Nucleus accumbens (tissue), 56 donors: ENCODE measurements at places on chromosomes 13 and 19.

- peak; percentile 24 for DNase-seq
Observed at GRCh38 chr13:44573071-44573470, 3.1 kb downstream of the TSC22D1 start.

DNA sequence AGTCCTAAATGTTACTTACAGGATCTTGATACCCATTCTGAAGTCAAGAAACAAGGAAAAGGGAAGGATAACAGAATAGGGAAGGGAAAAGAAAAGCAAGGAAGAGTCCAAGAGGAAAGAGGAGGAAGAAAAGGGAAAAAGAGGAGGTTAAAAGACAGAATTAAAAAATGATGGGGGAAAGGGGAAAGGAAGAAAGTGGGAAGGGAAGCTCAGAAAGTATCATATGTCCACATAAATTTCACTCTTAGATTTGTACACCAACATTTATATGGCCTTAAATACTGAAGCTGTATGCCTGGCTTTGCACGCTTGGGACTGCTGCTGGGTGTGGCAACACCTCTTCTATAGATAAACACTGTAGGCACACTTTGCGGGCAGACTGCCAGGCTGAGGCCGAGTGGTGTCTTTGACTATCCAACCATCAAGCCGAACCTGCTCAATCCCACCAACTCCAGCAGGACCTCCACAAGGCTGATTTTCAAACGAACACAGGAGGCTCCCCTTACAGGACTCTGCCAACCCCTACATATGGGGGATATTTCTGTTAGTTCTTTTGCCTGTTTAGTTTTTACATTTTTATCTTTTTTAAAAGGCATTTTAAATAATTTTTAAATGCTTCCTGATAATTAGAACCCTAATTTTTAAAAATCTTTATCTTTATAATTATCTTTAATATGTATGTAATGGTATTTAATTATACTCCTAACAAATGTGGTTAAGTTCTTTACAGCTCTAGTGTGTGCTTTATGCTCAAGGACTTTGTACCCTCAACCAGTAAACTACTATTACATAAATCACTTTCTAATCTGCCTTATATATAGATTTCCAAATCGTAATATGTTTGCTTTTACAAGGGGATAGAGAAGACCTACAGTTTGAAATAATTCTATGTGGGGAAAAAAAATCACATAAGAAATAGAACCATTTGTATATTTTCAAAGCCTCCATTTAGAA lies 154.2 kb downstream of the DIAPH3 start:
- DNase-seq: no peak

DNA sequence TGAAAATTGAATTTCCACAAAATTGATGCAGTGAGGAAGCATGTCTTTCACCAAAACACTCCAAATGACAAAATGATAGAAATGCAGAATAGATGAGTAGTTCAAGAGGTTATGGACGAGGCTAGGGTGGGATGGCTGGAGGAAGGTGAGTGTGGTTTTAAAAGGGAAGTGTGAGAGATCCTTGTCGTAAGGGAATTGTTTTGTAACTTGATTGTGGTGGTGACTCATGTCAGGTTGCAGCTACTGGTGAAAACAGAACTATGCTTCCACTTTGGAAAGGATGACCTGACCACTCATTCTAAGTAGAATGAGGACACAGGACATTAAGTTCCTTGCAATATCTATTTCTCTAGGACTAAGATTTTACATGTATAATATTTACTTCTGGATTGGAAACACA lies 345.7 kb downstream of the MTUS2 start:
- no peak for DNase-seq

GRCh38 chr13:36418022-36418805 lies 14.1 kb upstream of the CCNA1 start:
- no peak for DNase-seq

DNA sequence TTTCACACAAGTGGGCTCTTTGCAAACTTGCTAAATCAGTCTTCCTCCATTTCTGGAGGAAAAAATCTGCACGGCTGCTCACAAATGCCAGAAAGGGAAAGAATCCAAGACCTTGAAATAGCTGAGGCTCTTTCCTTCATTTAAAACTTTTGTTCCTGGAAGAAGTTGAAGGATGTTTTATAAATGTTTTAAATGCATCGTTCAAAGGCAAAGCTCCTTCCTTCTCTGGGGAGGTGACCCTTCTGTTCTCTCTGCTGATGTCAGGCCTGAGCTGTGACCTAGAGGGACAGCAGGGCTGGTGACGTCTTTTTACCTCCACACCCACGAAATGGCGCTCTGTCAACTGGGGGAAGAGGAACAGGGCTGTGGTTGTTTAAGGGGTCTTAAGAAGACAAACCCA lies 376.4 kb upstream of the ZNF507 start:
- DNase-seq: no peak

- DNase-seq: no peak
Observed at GRCh38 chr13:102333320-102334198, 68.3 kb downstream of the FGF14 start.

DNA sequence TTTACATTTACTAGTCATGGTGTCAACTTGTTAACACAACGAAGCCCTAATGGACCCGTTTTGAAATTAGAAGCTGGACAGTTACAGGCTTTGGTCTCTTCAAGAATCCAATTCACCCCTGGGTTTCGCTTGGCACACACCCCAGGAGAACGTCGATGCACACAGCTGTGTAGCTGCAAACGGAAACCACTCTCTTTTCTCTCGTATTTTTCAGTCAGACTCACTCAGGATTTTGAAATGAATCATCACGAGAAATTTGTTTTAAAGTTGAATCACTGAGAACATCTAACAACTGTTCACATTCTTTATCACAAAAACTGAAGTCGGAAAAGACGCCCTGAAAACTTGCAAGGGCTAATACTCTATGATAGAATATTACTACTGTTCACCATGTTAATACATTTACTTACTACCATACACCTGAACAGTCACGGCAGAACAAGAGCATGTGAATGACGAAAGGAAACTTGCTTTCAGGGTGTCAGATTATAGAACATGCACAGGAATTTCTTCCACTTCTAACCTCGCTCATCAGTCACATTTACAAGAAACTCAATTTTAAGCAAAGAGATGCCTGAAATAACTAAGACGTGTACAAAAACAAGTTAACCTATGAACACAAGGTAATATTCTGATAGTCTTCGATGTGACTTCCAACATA lies 4.7 kb downstream of the PNMA8A start:
- DNase-seq: no peak

- no peak for DNase-seq
Observed at GRCh38 chr13:62320129-62321108, 904.8 kb upstream of the PCDH20 start.

DNA sequence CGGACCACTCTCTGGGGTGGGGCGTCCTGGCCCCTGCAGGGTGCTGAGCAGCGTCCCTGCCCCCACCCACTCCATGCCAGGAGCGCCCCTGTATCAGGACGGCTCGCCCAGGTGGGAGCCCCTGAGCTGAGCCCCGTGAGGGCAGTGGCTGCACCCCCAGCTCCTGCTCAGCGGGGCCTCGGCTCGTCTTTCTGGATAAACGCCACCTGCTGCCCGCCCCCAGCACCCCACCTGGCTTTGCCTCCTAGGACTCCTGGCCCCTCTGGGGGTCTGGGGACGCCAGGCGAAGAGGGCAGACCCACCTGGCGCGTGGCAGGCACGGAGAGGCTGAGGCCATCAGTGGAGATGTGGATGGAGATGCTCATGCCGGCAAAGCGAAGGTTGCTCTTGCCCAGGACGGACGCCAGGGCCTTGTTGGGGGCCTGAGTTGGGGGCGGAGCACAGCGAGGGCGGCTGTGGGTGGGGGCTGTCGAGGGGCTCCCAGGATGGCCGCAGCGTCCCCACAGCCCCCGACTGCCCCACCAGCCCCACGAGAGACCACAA lies 22.3 kb downstream of the SHC2 start:
- DNase-seq: no peak

DNA sequence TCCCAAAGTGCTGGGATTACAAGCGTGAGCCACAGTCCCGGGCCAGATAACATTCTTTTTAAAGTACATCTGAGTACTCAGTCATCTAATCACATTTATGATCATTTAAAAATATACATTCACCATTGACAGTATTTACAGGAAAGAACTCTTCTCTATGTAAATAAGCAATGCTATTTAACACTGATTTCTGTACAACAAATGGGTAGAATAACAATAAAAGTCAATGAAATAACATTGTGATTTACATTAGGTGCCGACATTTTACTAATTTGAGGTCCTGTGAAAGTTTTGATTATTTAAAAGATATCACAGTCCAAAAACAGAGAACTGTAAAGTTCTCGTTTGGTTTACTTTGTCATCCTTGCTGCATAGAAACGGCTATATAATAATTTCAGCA lies 1763.7 kb downstream of the SLITRK1 start:
- DNase-seq: no peak

DNA sequence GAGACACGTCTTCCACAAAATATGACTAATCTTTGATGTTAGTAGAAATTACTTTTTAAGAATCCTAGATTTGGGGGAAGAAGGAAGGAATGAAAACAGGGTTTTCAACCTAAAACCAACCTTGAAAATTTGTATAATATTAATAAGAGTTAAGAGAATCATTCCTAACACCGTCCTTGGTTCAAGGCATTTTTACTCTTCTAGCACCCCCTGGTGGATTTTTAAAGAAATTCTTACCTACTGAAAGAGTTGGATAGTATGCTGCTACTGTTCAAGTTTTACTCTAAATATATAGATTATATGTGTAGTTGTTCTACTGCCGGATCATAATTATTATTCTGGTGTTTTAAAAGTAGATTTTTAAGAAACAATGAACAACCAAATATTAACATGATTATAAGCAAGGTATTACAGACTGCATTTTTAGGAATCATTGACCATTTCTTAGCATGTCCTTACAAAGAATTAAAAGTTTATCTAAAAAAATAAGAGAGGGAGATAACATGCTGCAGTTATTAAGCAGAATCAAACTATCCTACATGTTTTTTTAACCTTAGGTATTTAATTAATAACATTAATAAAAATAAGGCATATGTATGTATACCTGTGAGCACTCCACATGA lies 7.4 kb upstream of the SLITRK6 start:
- no peak for DNase-seq

- DNase-seq: no peak
Observed at GRCh38 chr19:45878043-45878794, 7.7 kb downstream of the IRF2BP1 start.

DNA sequence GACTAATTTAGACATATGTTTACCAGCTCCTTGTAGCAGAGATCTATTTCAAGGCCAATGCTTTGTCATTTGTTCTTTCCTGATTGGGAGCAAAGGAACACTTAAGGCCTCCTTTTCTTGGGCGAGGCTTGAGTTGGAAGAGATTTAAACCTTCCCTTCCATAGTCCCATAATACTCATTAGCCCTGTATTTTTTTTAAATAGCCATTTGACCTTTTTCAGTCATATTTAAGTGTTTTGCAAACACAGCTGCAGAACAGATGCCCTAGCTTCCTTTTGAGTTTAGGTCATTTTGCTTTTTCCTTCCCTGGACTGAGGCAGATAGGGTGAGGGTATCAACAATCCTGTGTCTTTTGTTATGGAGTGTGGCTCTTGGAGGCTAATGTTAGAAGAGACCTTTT lies 198.3 kb downstream of the NBEA start:
- no peak for DNase-seq

DNA sequence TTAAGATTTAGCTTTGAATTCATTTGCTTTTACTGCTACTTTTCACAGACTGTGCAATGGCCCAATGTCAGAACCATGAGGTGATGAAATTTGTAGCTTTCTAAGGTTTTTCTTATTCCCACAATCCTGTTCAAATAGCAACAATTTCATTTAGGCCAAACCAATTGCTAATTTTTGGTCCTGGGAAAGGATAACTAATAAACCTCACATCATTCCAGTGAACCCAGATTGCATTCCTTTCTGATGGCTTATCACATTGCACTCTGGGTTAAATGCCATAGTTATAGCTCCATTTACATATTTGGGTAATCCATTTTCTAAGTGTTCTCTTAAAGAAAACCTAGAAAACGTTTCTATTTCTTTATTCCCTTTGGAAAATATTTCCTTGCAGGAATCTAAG lies 22.9 kb upstream of the POMP start:
- DNase-seq: no peak

- DNase-seq: peak; percentile 30
Observed at GRCh38 chr13:98171900-98172589, 5.0 kb downstream of the RNF113B start.
